Activated gamma-delta T cell treated with anti-CD3 and anti-CD28 coated beads, Interleukin-2, amount 50 U/mL, for 16 hours (primary cell): ENCODE measurements at places on chromosomes 4 and X.

DNA sequence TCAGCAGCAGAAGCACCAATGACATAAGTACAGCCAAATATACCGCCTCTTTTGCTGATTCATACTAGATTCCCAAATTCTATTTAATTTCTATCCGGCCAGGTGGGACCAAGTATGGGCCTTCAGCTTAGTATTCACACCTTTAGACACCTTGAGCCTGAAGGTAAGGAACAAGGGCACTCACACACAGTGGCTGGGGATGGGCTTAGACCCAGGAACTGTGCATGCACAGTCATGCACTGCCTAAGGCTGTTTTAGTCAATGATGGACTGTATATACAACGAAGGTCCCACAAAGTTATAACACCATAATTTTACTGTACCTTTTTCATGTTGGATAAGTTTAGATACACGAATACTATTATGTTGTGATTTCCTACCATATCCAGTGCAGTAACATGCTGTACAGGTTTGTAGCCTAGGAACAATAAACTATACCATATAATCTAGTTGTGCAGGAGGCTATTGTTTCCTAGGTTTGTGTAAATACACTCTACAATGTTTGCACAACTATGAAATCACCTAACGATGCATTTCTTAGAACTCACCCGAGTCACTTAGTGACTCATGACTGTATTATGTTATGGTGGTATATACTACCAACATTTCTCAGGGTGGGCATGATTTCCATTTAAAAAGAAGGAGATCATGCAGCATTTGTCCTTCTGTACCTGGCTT is 9.7 kb upstream of the CLNK start:
- no peak for DNase-seq

DNA sequence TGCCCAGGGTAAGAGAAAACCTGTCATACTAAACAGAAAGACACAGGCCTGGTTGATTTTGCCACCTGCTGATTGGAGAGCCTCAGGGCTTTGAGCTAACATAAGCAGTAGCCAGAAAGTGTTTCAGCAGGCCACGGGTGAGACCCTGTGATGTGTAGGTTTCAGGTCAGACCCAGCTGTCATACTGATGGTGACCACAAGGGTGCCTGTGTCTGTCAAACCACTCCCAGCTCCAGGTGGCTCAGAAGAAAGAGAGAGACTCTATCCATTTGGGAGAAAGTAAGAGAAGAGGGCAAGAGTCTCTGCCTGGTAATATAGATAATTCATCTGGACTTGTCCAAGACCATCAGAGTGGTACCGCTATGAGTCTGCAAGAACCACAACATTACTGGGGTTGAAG is 72.8 kb upstream of the NLRP2B start:
- DNase-seq = no peak

GRCh38 chrX:68992821-68993397 is 164.1 kb downstream of the EFNB1 start:
- DNase-seq = no peak

DNA sequence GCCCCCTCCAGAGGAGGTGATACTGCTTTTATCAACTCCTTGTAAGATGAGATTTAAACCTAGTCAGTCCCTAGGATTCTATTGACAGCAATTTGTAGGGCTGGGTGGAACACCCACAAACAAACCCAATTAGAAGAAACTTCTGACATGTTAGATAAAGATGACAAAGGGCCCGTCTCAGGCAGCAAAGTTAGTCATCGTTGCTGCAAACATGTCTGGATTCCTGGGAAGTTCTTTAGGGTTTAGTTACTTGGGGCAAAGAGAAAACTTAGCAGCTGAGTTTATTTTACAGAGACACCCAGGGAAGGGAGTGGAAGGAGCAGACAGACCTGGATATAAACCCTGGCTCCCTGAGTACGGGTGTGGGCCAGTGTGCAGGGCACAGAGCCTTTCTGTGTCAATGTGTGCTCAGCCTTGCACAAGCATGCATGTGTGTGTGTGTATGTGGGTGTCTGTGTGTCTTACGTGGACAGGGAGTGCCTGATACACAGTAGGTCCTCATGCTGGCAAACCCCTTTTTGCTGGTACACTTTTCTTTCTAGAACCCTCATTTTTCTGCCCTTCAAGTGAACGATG is 130.0 kb upstream of the STX18 start:
- no peak for DNase-seq

DNA sequence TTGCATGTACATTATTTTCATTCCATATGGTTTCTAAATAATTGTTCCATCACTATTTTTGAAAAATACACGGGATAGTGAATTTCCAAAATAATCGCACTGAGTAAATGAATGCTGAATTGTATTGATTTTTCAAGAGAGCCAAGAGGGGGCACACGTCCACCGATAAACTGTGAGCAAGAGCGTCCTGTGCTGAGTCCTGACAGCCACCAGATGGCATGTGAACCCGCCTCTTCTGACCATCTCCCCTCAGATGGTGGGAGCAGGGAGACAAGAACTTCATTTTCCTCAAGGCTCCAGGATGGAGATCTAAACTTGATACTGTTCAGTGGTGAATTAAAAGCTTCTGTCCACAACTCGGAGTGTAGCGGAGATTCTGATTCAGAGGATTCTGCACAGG is 30.6 kb upstream of the IL9R start:
- peak; percentile 12 for DNase-seq

DNA sequence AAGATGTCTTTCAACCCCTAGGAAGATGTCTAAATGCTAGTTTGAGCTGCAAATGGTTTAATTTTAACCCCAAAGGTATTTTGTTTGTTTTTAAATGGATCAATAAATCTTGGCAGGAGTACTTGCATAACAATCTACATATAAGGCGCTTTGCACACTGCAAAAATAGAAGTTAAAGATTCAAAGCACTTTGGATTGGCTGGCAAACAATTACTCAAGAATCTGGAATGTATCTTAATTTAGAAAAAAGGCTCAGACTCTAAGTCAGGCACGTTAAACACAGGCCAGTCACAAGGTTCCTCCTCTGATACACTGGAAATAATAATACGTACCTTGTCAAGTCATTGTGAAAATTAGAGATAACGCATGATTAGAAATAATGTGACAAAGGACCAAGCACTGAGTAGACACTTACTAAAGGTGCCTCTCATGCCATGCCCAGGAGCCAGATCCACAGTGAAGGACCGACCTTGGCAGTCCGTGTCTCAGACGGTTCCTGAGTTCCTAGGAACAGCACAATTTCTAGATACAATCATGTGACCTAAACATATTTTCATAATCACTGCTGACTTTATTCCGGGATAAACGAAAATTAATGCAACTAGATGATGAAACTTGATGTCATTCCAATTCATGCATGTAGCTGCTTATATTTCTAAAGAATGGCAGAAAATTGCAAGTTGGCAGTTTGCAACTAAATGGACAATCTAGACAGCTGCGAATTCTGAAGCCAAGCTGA is 49.6 kb downstream of the PROM1 start:
- DNase-seq = no peak

- DNase-seq = no peak
Measured at GRCh38 chr4:1515763-1516162, 109.5 kb upstream of the NKX1-1 start.

- DNase-seq = no peak
Measured at GRCh38 chrX:96689991-96690390, 5.3 kb downstream of the DIAPH2 start.

DNA sequence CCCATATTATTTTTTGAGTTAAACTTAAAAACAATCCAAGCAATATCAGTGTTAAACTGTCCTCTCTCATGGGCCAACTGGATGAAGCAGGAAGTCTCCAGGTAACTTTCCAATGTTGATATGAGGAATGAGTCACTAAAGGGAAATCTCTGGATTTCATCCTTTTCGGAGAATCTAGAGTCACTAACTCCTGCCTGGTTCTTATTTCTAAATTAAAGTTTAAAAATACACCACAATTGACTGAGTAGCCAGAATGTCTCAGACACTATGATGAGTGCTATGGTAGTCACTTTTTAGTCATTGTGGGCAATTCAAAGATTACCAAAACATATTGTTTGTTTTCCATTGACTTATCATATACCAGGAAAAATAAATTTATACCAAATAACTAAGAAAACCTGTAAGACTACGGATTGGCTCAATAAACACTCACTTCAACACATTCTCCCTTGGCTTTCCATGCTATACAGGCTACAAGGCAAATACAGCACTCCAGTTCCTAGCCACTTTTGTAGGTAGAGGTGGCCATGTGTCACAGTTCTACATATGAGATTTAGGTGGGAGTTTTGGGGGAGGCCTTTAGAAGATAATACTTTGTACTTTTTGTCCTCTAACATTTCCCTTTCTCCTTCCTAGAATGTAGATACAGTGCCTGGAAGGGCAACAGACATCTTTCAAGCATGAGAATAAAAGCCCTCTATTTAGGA is 8.6 kb downstream of the SLC9B2 start:
- no peak for DNase-seq

DNA sequence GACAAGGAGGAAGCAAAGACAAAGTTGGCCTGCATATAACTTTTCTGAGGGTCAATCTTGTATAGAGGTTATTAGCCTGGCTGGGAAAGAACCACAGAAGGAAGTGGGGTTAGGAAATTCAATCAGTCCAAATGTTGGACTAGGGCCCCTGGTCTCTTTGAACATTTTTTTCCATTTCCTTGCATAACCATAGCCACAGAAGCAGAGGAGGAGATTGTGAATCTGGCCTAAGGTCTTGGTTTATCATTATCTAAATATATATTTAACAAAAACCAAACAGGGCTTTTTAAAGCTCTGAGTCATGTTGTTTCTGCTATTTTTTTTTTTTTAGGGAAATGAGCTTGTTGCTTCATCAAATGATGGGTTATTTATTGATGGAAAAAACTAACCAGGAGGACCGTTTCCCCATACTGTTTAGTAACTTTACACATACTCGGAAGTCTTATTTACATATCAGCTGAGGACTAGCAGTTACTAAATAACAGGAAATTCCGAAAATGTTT is 97.7 kb upstream of the ACSL4 start:
- DNase-seq = no peak
